ENCODE measurements at places on chromosomes 11 and 22.

DNA sequence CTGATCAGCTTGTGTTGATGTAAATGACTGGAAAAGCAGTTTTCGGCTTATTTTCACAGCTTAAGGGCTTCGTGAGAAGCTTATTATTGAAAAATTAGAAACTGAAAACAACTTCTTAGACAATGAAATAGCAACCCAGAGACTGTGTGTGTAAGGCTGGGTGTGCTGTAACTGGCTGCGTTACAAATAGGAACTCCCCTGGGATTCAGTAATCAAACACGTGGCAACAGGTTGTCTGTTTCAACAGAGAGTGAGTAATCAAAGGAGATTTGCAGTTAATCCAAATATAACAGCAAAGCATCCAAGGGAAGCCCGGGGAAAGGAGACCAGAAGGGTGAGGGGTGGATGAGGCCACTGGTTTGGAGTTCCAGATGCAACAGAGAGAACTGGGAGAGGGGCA is 19.2 kb downstream of the NTM start:
- DNase-seq = no peak

GRCh38 chr11:103844327-103845215 is 191.9 kb upstream of the DDI1 start:
- DNase-seq = no peak

GRCh38 chr11:85595285-85595884 is 31.8 kb downstream of the DLG2 start:
- DNase-seq = no peak

DNA sequence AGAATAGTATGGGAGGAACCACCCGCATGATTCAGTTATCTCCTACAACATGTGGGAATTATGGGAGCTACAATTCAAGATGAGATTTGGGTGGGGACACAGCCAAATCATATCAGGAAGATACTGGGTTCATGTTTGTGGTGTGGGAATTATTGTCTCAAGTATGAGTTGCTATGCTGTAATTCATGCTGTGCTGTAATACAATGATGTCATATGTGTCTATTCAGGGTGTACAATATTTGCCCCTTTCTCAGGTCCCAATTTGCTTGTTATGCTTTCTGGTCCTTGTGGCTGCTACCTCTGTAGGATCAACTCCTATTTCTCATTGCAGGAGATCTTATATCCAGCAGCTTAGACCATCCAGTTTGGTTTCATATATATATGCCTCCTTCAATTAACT is 52.2 kb upstream of the ARHGAP20 start:
- no peak for DNase-seq

DNA sequence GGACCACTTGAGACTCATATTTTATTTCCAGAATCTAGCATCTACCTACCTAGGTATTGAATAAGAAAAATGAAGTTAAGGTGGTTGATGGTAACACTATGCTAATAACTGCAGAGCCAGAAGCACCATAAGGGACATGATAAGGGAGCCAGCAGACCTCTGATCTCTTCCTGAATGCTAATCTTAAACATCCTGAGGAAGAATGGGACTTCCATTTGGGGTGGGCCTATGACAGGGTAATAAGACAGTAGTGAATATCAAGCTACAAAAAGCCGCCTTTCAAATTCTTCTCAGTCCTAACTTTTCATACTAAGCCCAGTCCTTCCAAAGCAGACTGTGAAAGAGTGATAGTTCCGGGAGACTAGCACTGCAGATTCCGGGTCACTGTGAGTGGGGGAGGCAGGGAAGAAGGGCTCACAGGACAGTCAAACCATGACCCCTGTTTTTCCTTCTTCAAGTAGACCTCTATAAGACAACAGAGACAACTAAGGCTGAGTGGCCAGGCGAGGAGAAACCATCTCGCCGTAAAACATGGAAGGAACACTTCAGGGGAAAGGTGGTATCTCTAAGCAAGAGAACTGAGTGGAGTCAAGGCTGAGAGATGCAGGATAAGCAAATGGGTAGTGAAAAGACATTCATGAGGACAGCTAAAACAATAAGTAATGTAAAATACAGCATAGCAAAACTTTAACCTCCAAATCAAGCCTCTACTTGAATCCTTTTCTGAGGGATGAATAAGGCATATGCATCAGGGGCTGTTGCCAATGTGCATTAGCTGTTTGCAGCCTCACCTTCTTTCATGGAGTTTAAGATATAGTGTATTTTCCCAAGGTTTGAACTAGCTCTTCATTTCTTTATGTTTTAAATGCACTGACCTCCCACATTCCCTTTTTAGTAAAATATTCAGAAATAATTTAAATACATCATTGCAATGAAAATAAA is 2.1 kb downstream of the HBB start:
- DNase-seq = no peak

GRCh38 chr11:1934335-1935155 is 12.6 kb upstream of the MRPL23 start:
- no peak for DNase-seq

- DNase-seq = no peak
These were observed 174.7 kb upstream of the CADM1 start for GRCh38 chr11:115678942-115679341.

- no peak for DNase-seq
These were observed 97.5 kb downstream of the PARVA start for GRCh38 chr11:12474871-12475270.

DNA sequence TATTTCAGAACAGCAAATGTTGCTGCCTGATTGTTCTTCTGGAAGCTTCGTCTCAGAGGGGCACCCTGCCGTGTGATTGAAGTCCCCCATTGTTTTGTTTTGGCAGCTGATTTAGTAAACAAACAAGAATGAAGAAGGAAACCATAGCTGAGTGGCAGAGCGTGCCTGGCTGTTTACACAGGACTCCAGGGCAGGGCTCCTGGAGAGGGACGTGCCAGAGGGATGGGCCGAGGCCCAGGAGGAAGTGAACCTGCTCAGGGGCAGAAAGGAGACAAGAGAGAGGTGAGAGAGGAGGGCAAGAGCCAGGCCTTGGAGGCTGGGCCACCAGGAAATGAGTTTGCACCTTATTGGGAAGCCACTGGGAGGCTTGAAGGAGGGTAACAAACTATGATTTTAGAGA is 85.5 kb upstream of the B3GAT1 start:
- DNase-seq = no peak

GRCh38 chr11:62958547-62959421 is 26.0 kb downstream of the SLC22A6 start:
- DNase-seq = no peak

GRCh38 chr22:39349967-39350726 is at the start of gene SYNGR1:
SYNGR1 (plus strand) TSS chr22:39349991; CDS start chr22:39350011, 20 bp downstream.
- no peak for DNase-seq

DNA sequence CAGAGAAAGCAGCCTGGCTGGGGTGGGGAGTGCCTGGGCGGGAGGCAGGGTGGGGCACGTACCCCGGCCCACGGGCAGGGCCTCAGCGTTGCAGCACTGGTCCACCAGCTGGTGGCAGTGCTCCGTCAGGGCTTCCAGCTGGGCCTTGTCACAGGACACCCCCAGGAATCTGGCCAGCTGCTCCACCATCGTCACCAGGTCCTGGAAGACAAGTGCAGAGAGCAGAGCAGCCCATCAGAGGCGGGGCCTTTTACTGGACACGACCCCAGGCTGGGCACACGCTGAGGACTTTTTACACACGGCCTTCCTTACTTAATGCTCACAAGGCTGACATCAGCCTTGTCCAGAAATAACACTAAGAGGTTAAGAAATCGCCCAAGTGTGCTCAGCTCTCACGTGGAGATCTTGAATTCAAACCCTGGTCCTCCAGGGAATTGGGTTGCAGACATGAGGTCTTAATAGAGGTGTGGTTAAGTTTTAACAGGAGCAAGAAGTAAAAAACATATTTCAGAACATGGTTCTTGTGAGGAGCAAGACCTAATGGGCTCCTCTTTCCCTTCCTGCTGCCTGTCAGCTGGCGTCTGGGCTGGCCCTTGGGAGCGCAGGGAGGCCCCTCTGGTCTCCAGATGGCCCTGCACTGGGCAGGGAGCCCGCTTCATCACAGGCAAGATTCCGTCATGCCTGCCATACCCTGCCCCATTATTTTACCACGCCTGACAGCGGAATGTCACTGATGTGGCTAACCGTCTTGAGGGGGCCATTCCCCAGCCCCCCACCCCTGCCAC is 17.1 kb upstream of the EFCAB6 start:
- no peak for DNase-seq

DNA sequence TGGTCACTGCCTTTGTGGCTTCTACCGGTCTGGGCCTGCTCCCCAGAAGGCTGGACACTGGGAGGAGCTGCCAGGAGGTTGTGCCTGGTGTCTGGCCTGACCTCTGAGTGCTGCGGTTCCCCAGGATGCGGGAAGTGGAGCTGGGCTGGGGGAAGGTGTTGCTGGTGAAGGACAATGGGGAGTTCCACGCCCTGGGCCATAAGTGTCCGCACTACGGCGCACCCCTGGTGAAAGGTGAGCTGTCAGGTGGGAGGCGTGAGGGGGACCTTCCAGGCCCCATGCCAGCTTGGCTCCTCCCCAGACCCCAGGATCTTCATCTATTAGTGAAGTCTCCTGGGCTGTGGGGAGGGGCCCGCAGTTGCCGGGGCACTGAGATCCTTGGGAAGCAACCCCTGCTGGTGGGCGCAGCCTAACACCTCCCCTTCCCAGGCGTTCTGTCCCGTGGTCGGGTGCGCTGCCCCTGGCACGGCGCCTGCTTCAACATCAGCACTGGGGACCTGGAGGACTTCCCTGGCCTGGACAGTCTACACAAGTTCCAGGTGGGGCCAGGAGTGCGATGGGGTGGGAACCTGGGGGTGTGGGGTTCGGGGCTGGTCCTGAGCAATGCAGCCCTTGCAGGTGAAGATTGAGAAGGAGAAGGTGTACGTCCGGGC is 6.7 kb downstream of the AIFM3 start:
- no peak for DNase-seq

DNA sequence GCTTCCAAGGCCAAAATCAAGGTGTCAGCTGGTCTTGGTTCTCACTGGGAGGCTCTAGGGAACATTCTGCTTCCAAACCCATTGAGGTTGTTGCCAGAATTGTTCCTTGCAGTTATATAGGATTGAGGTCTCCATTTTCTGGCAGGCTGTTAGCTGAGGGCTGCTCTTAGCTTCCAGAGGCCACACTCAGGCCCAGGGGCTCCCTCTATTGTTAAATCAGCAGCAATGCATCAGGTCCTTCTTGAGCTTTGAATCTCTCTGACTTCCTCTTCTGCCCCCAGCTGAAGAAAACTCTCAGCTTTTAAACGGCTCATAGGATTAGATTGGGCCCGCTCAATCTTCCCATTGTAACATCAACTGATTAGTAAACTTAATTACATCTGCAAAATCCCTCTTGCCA is 39.3 kb upstream of the BSX start:
- peak; percentile 12 for DNase-seq

DNA sequence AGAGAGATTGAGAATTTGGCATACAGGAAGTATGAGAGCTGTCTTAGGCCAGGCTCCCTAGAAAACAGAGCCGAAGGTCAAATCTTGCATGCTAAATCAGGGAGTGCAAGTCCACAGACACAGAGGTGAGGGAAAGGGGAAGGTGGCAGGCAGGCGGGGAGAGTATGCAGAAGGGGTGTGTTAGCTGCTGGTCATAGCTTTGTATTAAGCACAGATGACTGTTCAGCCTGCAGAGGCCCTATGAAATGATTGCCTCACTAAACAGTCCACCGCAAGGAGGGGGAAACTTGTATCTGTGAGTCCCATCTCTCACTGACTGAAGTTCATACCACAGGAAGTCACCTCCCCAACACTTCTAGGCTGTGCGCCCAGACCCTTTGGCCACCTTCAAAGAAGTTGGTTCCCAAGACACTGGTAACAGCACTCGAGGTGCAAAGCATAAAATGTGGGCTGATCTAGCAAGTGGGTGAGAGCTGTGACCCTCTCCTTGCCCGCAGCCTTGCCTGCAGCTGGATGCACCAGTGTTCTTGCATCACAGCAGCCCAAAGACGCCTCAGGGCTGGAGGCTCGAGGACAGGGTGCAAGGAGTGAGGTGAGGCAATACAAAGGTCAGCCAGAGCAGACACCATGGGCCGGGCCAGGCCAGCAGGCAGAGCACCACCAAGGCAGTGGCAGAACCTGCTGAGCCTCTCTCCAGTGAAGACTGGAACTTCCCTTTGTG is 115.3 kb upstream of the TBCEL start:
- peak; percentile 33 for DNase-seq

DNA sequence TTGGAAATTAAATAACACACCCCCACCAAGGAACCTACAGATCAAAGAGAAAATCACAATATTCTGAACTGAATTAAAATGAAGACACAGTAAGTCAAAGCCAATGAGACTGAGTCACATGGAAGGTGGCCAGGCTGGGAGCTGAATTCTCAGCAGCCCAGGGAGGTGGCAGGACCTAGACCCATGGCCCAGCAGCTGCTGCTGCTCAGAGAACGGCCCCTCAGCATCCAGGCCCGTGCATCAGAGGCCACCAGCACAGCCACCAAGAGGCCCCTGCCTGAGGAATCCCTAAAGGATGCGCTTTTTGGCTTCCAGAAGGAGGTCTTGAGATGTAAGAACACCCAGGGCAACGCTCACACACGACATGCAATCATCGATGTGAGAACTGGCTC is 35.0 kb downstream of the TBX1 start:
- no peak for DNase-seq

- DNase-seq = no peak
These were observed 1.9 kb downstream of the CAPN5 start for GRCh38 chr11:77068457-77069335.

DNA sequence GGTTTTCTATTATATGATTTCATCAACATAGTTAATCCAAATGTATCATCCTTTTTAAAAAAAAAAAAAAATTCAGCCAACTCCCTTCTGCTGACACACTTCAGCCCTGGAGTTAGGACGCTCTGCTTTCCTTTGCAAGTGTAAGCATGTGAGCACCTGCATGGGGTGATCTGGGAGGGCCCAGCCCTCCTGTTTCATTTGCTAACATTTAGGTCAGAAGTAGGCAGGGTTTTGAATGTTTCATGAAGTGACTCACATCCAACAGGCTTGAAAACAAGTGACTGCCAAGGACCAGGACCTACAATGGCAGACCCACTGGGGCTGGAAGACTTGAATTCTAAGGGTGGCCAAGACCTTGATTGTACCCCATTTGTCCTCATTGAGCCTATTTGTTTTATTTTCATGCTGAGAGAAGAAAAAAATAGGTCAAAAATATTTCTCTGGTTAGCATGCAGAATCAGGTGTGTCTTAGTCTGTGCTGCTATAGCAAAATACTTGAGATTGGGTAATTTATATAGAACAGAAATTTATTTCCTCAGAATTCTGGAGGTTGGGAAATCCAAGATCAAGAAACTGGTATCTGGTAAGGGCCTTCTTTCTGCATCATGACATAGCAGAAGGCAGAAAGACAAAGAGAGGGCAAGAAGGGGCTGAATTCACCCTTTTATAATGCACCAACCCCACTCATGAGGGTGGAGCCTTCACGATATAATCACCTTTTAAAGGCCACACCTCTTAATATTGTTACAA is 137.6 kb downstream of the CD44 start:
- no peak for DNase-seq

- DNase-seq = no peak
These were observed 108.6 kb downstream of the LARGE1 start for GRCh38 chr22:33811686-33812085.

- DNase-seq = no peak
These were observed 5.7 kb downstream of the ZFTA start for GRCh38 chr11:63762654-63763495.

DNA sequence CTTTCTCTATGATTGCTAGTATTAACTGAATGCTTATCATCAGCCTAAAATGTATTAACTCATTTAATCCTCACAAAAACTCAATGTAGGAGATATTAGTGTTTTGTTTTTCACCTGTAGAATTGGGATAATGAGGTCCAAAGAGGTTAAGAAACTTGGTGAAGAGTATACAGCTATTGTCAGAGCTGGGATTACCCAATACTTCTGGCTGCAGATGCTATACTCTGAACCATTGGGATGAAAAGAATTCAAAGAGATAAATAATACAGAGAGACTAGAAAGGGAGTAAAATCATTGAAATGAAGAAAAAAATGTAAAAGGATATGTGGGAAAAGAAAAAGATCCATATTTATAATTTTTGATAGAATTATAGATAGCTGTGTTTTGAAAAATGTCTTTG is 137.1 kb downstream of the TRPC6 start:
- no peak for DNase-seq

All from T-cell (primary cell).